Fibroblast of skin of right biceps (primary cell): ENCODE measurements at places on chromosomes 4 and X.
A peak's percentile ranks its signal among the peaks of the same experiment; 100 is the strongest.

- DNase-seq = no peak
Measured at GRCh38 chr4:78323439-78323838, 228.1 kb upstream of the ANXA3 start.

DNA sequence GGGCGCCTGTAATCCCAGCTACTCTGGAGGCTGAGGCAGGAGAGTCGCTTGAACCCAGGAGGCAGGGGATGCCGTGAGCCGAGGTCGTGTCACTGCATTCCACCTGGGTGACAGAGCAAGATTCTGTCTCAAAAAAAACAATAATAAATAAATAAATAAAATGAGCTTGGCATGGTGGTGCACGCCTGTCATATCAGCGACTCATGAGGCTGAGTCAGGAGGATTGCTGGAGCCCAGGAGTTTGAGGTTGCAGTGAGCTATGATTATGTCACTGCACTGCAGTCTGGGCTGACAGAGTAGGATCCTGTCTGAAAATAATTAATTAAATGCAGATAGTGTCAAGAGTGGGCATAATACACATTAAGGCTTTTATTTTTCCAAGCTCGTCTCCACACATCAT, 77.5 kb downstream of the DHRSX start:
- DNase-seq = peak; percentile 63

DNA sequence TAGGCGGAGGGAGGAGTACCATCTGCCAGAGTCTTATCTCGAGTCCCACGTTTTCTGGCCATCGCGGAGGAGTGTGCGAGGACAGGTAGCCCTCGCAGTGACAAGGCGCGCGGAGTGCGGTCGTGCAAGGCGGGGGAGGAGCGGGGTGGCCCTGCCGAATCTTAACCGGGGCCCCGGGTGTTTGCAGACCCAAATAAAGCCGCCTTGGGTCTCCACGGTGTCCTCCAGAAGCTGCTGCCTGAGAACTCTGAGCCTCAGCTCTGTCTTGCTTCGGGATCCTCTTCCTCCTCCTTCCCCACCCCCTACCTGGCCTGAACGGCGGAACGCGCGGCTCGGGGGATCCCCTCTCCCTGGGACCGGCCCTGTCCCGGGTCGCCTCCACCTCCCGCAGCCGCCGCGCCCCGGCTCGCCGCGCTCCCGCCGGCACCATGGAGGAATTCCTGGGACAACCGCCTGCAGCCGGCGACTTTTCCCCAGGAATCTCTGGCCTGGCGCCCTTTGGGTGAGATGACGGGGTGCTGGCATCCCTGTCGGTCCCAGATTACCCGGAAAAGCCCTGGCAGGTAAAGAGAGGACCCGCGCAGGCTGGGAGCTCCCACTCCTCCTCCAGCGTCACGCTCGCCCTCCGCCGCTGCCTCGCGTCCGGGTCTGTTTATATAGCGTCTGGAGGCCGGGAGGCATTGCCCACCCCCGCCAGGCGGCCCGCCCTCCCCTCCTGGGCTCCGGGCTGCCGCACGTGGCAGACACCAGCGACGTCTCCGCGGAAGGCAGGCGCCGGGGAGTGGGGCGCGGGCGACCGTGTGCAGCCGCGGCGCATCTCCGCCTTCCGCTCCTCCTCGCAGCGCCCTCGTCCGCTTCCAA, at the start of gene GALNTL6:
Gene GALNTL6, plus strand, starts transcription at position 740 of the 861 bp plus-strand sequence.
- DNase-seq = peak; percentile 52

DNA sequence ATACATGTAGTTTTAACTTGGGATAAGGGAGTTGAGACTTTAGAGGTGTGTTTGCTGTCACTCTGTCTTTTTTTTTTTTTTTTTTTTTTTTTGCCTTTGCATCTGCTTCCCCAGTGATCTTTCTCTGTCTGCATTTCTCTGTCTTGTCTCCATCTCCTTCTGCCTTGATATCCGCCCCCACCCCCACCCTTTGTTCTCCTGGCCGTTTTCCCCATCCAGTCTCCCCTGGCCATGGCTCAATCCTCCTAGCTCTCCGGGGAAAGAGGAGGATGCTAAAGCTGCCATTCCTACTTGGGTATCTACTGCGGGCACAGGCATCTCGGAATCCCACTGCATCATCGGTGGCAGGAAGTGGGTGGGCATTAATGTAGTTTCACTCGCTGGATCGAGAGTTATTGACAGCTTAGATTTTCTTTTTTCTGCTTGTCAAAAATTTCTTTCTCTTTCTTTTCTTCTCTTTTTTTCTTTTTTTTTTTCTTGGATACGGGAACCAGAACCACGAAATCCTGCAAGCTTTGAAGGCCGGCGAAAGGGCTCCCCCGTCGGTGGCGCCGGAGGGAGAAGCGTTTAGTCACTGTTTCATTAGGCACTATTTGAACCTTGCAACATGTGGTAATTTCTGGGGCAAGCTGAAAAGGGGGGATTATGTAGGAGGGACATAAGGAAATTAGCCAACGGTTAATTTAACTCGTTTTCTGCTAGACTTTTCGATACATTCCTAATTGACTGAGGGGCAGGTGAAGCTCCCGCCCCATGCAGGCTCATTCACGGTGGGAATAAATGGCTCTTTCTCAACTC, 8.2 kb downstream of the GSX2 start:
- no peak for DNase-seq

GRCh38 chr4:1939664-1940509, 68.7 kb downstream of the NSD2 start:
- peak; percentile 86 for DNase-seq
